ENCODE measurements at places on chromosomes 1 and 21.

GRCh38 chr1:24349891-24350290 lies 30.7 kb downstream of the GRHL3 start:
- no peak for DNase-seq

DNA sequence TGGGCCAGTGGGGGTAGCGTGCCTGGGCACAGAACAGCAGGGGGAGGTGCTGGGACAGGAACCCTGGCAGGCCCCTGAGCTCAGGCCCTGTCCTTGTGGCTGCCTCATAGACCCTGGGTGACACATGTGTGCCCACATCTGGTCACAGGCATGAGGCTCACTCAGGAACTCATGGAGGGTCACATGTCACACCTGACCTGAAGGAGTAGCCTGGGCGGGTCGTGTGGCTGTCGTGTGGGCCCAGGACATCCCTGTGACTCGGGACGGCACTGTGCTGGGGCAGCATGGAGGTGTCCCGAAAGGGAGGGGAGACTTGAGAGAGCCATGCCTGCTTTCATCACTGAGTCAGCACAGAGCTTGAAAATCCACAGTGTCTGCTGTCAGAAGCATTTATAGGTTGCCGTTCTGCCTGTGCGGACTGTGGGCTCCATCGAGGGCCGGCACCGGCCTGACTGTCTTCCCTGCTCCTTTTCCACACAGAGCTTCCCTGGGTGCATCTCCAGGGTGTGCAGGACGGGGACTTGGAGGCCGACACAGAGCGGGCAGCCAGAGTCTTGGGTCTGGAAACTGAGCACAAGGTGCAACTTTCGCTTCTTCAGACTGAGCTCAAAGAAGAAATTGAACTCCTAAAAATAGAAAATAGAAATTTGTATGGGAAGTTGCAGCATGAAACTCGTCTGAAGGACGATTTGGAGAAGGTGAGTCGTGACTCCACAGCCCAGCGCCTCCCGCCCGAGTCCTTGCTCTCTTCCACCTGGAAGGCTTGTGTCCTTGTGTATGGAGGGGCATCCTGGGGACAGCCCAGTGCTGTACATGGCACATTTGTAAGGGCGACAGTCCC lies 32.8 kb downstream of the PCNT start:
- no peak for DNase-seq

GRCh38 chr1:165772739-165773138 lies 4.1 kb upstream of the TMCO1 start:
- no peak for DNase-seq

DNA sequence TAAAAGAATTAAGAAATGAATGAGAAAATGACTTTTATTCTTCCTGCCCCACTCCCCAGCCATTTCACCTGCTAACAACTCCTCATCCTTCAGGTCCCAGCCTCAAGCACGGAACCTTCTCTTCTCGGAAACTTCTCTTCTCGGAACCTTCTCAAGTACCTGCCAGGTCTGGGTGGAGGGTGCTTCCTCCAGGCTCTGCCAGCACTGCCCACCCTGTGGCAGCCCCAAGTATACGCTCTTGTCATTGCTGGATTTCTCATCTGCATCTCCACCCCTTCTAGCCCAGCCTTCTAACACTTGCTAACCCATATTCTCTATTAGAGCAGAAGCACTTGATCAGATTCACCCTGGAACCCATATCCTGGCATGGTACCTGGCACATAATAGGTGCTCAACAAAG lies 3.9 kb upstream of the IFFO2 start:
- no peak for DNase-seq

DNA sequence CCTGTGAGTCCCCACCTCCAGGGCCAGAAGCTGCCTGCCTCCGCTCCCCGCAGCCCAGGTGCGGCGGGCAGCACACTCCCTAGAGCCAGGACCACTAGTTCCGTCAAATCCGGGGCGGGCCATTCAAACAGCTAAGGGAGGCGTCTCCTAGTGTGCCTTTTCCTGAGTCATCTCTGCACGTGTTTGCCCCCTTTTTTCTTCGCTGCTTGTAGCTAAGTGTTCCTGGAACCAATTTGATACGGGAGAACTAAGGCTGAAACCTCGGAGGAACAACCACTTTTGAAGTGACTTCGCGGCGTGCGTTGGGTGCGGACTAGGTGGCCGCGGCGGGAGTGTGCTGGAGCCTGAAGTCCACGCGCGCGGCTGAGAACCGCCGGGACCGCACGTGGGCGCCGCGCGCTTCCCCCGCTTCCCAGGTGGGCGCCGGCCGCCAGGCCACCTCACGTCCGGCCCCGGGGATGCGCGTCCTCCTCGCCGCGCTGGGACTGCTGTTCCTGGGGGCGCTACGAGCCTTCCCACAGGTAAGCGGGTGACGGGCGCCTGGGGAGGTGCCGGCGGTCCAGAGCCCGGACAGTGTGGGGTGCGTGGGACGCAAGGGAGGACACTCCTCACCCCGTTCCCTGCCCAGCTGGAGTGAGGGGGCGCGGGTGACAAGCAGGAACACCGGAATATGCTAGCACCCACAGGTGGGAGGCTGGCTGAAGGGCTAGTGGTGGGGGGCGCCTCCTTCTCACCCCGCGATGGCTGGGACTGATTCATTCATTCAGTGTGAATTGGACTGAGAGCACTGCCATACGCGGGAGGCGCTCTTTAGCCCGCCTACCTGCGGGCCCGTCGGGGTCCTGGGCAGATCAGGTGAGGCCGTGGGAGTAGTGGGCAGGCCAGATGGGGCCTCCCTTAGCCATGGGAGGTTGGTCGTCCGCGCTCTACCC lies at the start of gene TNFRSF8:
Gene TNFRSF8, plus strand, starts transcription at position 163 of the 932 bp plus-strand sequence. Its CDS starts 296 bp downstream, at position 459.
- no peak for DNase-seq

GRCh38 chr1:155202731-155203515 lies 4.8 kb downstream of the THBS3 start:
- DNase-seq = no peak
